A549 treated with RU486 at 1 μM for 4 hours (cell line): ENCODE measurements at places on chromosomes 12 and 14. TPM values are rescaled to one million over a fixed set of nuclear protein-coding genes. Genes with fewer than 3 reads are reported as not detected.

ANO4 gene
- 0.09 to 0.33 TPM (median 0.17 TPM) in 4 of 5 replicates, not detected in the other for total RNA-seq

PSMD9 gene
- 120 to 168 TPM (median 124 TPM) in 5 replicates for total RNA-seq

ZNF219 gene
- total RNA-seq: 17.5 to 33.5 TPM (median 29.2 TPM) in 5 replicates

ACRBP gene
- 0.21 to 0.39 TPM (median 0.30 TPM) in 4 of 5 replicates, not detected in the other for total RNA-seq

NOPCHAP1 gene
- total RNA-seq: 32.8 to 48.7 TPM (median 38.9 TPM) in 5 replicates

AMDHD1 gene
- total RNA-seq: 1.8 to 2.6 TPM (median 1.9 TPM) in 5 replicates

NELL2 gene
- 0.46 TPM in 1 of 5 replicates, not detected in the others for total RNA-seq

POMT2 gene
- 31.6 to 41.6 TPM (median 31.8 TPM) in 5 replicates for total RNA-seq

MYF6 gene
- not detected in 5 replicates for total RNA-seq

GPX2 gene
- total RNA-seq: 175 to 318 TPM (median 203 TPM) in 5 replicates

SYCP3 gene
- total RNA-seq: 0.13 TPM in 1 of 5 replicates, not detected in the others

KRT2 gene
- 0.05 TPM in 1 of 5 replicates, not detected in the others for total RNA-seq

FKBP4 gene
- 97.1 to 120 TPM (median 112 TPM) in 5 replicates for total RNA-seq

FSCB gene
- not detected in 5 replicates for total RNA-seq

KLHL33 gene
- total RNA-seq: not detected in 5 replicates

KCNH5 gene
- 0.03 TPM in 1 of 5 replicates, not detected in the others for total RNA-seq

SELPLG gene
- 0.95 to 1.1 TPM (median 1.1 TPM) in 5 replicates for total RNA-seq

MYO1H gene
- not detected in 5 replicates for total RNA-seq

FGF6 gene
- not detected in 5 replicates for total RNA-seq

KCNC2 gene
- total RNA-seq: not detected in 5 replicates

NGB gene
- total RNA-seq: not detected in 5 replicates

NEMP1 gene
- 10.4 to 18.6 TPM (median 15.8 TPM) in 5 replicates for total RNA-seq

CLEC1B gene
- not detected in 5 replicates for total RNA-seq

MDGA2 gene
- total RNA-seq: 0.12 TPM in 1 of 5 replicates, not detected in the others

MYH6 gene
- total RNA-seq: not detected in 5 replicates

TEAD4 gene
- 38.4 to 47.9 TPM (median 46.8 TPM) in 5 replicates for total RNA-seq

C12orf50 gene
- total RNA-seq: 0.06 TPM in 1 of 5 replicates, not detected in the others

PLBD1 gene
- total RNA-seq: 3.8 to 5.3 TPM (median 4.2 TPM) in 5 replicates

TPH2 gene
- not detected in 5 replicates for total RNA-seq

AQP6 gene
- not detected in 5 replicates for total RNA-seq

VRTN gene
- not detected in 5 replicates for total RNA-seq

C14orf39 gene
- not detected in 5 replicates for total RNA-seq

TSPAN19 gene
- 0.18 TPM in 1 of 5 replicates, not detected in the others for total RNA-seq

SRRM4 gene
- total RNA-seq: not detected in 5 replicates

CRADD gene
- total RNA-seq: 10.3 to 18.2 TPM (median 10.7 TPM) in 5 replicates

GLI1 gene
- 7.7 to 10.7 TPM (median 8.5 TPM) in 5 replicates for total RNA-seq

SIX4 gene
- total RNA-seq: 2.1 to 4.2 TPM (median 3.6 TPM) in 5 replicates

CPNE8 gene
- total RNA-seq: 7.9 to 12.4 TPM (median 11.4 TPM) in 5 replicates

SERPINA9 gene
- not detected in 5 replicates for total RNA-seq

C3AR1 gene
- total RNA-seq: not detected in 5 replicates

KLRD1 gene
- total RNA-seq: not detected in 5 replicates

HOXC10 gene
- 2.2 to 5.4 TPM (median 2.6 TPM) in 5 replicates for total RNA-seq

PIK3C2G gene
- total RNA-seq: not detected in 5 replicates

POTEM gene
- not detected in 5 replicates for total RNA-seq

A2ML1 gene
- not detected in 5 replicates for total RNA-seq

C12orf42 gene
- 0.12 TPM in 1 of 5 replicates, not detected in the others for total RNA-seq

FAM161B gene
- 1.6 to 2.0 TPM (median 1.9 TPM) in 5 replicates for total RNA-seq

PLEK2 gene
- total RNA-seq: 22.6 to 30.6 TPM (median 24.8 TPM) in 5 replicates

LRRC74A gene
- not detected in 5 replicates for total RNA-seq
